ENCODE measurements at places on chromosomes 5 and 9. TPM values are rescaled to one million over a fixed set of nuclear protein-coding genes. Genes with fewer than 3 reads are reported as not detected.

Gene TAF11L10
- total RNA-seq: 16.4 TPM

GRCh38 chr5:151758430-151759241 is at the start of gene ATOX1:
Gene ATOX1 (minus strand): TSS chr5:151758631. CDS start chr5:151758551, 80 bp downstream.
- peak; percentile 93 for DNase-seq

- DNase-seq: no peak
These were observed 55.3 kb downstream of the FYB1 start for GRCh38 chr5:39164016-39164415.

Gene FOXI1
- total RNA-seq: 0.48 TPM

Gene PCDHB10
- total RNA-seq: 5.5 TPM

Gene ZNF483
- 14.2 TPM for total RNA-seq

- peak; percentile 49 for DNase-seq
These were observed 63.0 kb downstream of the LPAR1 start for GRCh38 chr9:110975278-110975677.

DNA sequence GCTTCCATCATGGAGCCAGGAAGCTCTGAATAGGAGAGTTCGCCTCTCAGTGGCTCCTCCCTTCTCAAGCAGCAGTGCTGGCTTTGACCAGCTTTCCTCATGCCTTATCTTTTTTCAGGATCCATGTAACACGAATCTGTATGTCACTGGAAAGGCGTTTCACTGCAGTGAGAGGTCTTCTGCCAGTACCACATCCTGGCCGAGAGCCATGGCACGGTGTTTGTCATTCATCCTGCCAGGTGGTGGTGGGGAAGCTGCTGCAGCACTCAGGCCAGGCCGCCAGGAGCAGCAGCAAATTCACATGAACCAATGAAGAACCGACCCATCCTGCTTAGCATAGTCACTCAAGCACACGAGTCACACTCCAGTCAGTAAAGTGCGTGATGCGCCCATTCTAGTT is 179.0 kb downstream of the FANCC start:
- no peak for DNase-seq

Gene BNIP1
- total RNA-seq: 15.4 TPM

- no peak for DNase-seq
These were observed 40.1 kb downstream of the PRRT1B start for GRCh38 chr9:131585375-131585774.

- DNase-seq: no peak
These were observed 245.8 kb downstream of the SPATA31D1 start for GRCh38 chr9:82234160-82234943.

DNA sequence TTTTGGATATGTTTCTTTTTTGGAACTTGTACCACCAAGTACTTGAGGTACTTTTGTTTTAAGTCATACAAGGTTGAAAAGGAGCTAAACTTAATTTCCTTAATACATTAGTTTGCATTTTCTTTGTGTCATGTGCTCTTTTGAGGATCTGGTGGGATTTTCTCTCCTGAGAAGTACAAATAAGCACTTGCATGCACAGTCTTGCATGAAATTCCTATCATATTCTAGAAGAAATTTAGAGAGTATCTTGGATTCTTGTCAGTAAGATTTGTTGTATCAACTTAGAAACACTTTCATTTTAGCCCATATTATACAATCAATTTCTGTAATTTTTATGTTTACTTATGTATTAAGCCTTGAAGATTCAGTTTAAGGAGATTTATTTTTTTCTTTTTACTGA is 64.9 kb downstream of the CCNH start:
- DNase-seq: peak; percentile 19

Gene CDH9
- 6.5 TPM for total RNA-seq

- no peak for DNase-seq
These were observed 6.3 kb downstream of the FGF18 start for GRCh38 chr5:171425596-171426244.

GRCh38 chr5:102539562-102539961 is 40.8 kb upstream of the SLCO6A1 start:
- DNase-seq: no peak

DNA sequence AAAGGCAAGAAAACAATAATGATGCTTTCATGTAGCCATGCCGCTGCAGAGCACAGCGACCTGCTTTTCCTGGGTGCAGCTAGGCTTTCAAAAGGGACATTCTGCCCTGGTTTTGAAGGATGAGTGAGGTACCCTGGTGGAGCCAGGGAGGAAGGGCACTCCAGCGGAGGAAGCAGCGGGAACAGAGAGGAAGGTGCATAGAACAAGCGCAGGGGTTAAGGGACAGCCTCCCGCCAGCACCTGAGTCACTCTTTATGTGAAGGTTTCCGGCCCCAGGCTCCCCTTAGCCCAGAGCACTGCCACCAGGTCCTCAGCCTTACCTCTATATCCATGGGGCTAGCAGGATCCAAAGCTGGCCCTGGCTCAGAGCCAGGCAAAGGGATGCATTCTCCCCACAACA is 221.1 kb downstream of the CDK5RAP2 start:
- no peak for DNase-seq
